ENCODE measurements at places on chromosomes 7 and 10.

- no peak for DNase-seq
These were observed 1.6 kb downstream of the ZNF853 start for GRCh38 chr7:6616854-6617643.

DNA sequence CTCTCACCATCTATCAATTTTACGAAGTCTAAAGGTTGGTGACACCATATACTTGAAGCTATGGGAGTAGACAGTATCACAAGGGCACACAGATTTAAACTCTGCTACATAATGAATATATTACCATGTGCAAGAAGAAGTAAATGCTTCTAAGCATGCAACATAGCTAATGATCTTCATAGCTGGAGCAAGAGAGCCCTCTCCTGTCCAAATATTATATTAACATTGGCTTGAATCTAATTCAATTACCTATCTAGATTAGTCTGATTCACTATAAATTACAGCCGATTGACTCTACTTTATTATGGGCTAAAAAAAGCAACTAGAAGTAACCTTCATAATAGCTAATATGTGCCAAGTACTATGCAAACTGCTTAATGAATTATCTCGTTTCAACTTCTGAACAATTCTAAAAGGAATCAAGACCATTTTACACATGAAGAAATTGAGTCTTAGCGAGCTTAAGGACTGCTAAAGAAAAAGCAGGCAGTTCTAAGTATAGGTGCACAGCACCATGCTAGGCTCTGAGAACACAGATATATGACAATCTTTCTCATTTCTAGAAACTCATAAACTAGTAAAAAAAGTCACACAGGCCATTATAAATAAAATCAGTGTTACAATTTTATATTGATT lies 21.9 kb downstream of the FRA10AC1 start:
- peak; percentile 80 for DNase-seq

- DNase-seq, result no peak
These were observed 44.3 kb downstream of the CCDC71L start for GRCh38 chr7:106616708-106617051.

DNA sequence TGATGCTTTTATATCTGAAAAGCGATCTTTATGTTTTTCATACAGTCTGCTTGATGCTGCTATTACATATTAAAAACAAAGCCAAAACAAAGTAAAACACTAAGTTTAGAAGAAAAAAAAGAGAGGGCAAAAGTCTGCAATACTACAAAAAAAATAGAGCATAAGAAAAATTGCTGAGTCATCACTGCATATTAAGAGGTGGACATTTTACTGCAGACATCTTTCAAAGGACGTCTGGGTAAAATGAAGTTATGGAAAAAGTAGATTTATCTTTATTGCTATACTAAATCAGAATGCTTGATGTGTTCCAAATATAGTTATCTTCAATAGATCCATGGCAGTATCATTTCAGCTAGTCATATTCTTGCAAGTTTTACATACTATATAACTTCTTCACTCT lies 172.0 kb downstream of the MAGI2 start:
- no peak for DNase-seq

DNA sequence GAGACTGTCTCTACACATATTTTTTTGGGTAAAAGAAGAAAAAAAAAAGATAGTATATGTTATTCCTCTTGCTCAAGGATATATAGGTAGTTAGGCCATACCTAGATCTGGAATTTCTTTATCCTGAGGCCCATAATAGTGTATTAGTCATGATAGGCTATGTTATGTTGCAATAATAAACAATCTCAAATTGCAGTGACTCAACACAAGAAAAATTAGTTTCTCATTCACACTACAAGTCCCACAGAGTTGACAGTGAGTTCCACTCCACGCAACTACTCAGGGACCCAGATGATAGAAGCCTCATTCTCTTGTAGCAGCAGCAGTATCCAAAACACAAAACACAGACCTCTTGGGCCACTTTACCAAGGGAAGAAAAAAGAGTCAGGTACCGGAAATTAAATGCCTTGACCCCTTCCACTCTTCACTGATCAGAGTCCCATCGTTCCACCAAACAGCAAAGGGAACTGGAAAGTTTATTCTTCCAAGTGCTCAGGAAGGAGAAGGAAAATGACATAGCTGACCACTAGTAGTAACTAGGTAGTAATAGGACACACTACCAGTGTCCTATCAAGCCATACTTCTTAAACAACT lies 7.4 kb upstream of the C10orf67 start:
- no peak for DNase-seq

GRCh38 chr7:134301592-134301991 lies 15.1 kb downstream of the SLC35B4 start:
- no peak for DNase-seq

- DNase-seq, result no peak
These were observed 116.2 kb upstream of the GPR26 start for GRCh38 chr10:123549761-123550454.
